ENCODE measurements at places on chromosomes 3 and 15.

DNA sequence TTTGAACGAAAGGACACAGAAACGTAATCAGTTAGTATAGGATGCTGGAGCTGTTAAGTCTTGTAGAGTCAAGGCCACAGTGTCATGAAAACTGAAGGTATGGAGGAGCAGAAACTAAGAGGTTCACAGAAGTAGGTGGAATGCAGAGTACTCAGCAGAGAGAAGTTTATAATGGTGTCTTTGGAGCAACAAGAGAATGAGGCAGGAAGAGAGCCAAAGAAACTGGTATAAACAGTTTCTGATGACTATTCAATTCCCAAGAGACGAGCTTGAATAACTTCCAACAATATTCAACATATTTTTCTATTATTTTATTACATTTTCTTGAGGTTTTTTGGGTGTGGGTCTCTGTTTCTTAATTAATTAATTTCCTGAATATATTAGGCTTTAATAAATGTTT, 29.6 kb downstream of the GALK2 start:
- no peak for DNase-seq

DNA sequence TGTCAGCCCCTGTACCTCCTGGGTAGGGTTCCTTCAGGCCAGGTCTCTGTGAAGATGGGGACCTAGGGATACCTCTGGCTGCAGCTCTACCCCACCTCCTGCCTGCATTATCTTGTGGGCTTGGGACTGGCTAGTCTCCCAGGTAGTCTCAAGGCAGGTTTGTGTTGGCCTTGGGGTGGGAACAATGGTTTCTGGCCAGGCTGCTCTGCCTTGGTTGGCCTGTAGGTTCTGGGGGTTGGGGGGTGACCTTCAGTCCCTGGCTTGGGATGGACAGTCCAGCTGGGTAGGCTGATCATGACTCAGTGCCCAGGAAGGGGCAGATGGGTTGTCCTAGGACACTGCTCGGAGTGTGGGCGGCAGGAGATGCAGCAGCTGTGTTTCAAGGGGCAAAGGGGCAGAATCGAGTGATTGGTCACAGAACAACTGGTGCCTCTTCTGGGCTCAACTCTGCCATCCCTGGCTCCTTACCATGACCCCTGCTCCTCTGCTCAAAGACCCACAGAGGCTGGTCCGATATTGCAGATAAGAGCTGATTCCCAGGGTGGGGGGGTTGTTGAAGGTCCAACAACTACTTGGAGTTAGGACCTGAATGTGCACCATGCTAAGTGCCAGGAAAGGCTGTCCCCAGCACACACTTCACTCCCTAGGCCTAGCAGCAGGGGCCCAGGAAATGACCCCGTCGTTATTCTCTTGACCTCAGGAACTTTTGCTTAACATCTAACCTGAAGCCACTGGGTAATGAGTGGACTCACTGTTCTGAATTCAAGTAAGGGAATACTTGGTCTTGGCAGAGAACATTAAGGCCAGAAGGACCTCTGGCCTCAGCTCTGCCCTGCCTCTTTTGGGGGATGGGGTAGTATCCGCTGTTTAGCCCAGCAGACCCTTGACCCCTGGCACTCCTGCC, 18.1 kb upstream of the BSN start:
- DNase-seq = no peak

GRCh38 chr15:26125664-26126063, 262.5 kb upstream of the ATP10A start:
- DNase-seq = no peak

- peak; percentile 7 for DNase-seq
Observed at GRCh38 chr3:97957617-97958311, 14.5 kb downstream of the RIOX2 start.

- no peak for DNase-seq
Observed at GRCh38 chr3:106573605-106574004, 704.8 kb upstream of the CBLB start.

DNA sequence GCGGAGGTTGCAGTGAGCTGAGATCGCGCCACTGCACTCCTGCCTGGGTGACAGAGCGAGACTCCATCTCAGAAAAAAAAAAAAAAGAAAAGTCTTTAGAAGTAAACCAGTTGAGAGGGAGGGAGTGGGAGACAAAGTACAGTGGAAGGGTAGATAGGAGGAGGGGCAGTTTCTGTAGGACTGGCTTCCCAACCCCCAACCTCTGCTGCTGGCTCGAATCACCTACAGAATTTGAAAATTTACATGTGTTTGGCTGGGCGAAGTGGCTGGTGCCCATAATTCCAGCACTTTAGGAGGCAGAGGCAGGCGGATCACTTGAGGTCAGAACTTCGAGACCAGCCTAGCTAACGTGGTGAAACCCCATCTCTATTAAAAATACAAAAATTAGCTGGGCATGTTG, 24.1 kb upstream of the SEMA4B start:
- no peak for DNase-seq

DNA sequence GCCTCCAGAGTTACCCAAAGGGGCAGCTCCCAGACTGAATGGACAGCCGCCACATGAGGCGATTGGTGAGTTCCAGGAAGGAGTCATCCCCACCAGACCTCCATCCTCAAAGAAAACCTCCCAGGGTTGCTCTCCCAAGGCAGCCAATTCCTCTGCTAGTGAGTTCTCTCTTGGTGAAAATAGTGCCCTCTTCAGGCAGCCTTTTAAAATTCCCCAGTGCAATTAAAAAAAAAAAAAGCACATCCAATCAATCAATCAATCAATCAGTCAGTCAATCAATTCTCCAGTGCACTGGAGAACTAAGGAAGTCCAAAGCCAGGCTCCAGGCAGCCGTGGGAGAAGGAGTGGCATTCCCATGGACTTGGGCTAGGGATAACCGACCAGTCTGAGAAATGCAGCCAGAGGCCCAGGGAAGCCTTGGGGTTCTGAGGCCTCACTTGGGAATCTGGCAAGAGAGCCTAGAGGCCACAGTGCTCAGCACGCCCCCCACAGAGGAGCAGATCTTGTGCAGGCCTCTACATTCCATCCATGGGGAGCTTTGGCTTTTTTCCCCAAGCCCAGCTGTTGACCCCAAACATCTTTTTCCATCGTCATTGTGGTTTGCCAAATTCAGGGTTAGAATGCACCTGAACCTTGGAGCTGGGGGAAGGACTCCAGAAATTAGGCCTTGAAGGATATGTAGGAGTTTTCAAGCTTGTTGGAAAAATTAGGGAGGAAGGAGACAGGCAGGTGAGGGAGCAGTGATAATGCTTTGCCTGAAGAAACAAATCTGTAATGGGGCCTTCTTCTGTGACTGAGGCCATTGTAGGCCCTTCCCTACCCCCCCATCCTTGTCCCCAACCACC, 4.8 kb downstream of the PAQR5 start:
- DNase-seq = no peak

- DNase-seq = no peak
Observed at GRCh38 chr15:51251556-51251955, 86.8 kb downstream of the CYP19A1 start.

GRCh38 chr15:32701863-32702262, 15.9 kb upstream of the GREM1 start:
- DNase-seq = no peak

GRCh38 chr3:47370887-47371697, 9.7 kb upstream of the PTPN23 start:
- no peak for DNase-seq
